ENCODE measurements at places on chromosomes 2 and 18.

- no peak for DNase-seq
These were observed 886.5 kb downstream of the CNTNAP5 start for GRCh38 chr2:124911560-124911959.

GRCh38 chr18:79241755-79242154, 154.0 kb upstream of the NFATC1 start:
- no peak for DNase-seq

- DNase-seq: no peak
These were observed 57.6 kb downstream of the DOCK10 start for GRCh38 chr2:224984637-224985036.

DNA sequence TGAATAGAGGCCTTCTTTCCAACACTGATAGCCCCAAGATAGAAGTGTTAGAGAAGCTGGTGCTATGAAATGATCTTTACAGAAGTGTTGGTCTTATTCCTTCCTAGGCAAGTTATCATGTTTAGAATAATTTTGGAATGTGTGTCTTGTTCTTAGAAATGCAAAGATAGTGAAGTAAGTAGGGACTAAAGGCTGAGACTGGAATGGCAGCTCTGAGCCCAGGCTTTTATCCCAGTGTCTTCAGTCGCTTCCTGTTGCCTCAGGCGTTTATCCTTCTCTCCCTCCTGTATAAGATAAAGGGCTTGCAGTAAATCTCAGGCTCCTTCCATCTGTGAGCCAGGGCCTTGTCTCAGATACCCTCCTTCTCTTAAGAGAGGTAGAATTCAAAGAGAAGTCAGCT, 218.1 kb downstream of the TPGS2 start:
- DNase-seq: no peak

GRCh38 chr2:42339191-42339912, 21.7 kb downstream of the COX7A2L start:
- DNase-seq: no peak

GRCh38 chr2:20509770-20510490, 63.1 kb downstream of the RHOB start:
- no peak for DNase-seq

GRCh38 chr2:131037398-131038257, 55.6 kb downstream of the FAM168B start:
- DNase-seq: no peak

- no peak for DNase-seq
These were observed 93.8 kb downstream of the MBD2 start for GRCh38 chr18:54130631-54131030.

GRCh38 chr2:45171136-45171501, 161.9 kb upstream of the SIX2 start:
- DNase-seq: no peak

- DNase-seq: no peak
These were observed 42.9 kb upstream of the ATG16L1 start for GRCh38 chr2:233208382-233209116.

DNA sequence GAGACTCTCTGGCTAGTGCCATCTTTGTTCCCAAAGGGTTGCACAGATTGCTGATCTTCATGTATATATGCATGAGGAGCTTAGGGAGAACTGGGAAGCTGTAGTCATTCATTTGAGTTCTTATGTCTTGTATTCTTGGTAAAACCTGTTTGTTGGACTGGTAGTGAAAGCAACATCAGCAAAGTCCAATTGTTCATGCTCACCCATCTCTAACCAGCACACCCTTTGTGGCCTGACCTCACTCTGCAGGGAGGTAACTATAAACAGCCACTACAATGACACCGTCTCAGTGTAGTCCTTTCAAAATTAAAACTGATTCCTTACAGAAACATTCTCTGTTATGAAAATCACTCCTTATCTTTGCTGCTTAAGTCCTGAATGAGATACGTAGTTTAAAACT, 13.9 kb upstream of the LMAN1 start:
- no peak for DNase-seq

DNA sequence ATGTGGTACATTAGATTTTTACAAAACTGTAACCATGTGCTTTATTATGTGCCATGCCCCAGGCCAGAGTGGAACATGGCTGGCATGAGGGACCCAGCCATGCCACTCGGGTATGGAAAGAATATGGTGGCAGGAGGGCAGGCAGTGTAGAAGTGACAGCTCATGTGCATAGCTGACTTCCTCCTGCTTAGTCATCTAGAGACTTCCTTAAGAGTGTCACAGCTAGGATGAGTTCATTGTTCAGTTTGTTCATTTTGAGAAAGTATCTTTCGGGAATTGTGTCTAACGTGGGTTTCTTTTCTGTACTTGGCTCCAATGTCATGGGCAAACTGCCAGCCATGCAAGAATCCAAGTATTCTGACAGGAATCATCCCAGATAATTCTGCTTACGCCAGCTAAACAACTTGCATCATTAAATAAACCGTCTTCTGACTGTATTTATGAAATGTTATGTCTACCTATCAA, 94.3 kb upstream of the ITGB6 start:
- no peak for DNase-seq

GRCh38 chr2:217286833-217287232, 427.0 kb upstream of the TNP1 start:
- no peak for DNase-seq

DNA sequence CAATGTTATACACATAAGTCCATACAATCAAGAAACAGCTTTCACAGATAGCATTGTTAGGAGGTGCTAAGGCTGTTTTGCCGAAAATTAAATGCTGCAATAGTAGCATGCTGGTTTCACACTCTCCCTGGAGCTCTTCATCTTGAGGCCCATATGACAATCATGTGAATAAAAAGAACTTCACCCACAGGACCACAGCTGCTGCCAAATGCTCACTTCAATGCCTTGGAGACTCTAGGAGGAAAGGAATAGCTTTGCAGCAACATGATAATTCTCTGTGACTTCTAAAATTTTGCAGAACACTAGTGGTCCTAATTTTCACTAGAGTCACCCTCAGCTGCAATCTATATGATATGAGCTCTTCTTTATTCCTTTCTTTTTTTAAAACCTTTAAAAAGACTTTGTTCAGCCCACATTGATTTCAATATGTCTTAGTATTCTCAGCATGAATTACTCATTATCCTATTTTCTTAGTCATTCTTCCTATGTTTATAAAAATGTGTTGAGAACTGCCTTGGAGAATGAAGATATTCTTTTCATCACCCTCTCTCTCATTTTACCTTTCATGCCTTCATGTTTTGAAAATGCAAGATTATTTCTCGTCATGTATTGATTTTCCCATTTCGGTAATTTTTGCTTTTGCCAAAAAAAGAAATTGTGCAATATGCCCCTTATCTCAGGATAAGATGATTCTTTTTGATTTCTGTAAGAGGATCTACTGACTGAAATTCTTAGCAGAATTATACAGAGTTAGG, 108.2 kb downstream of the PDE1A start:
- no peak for DNase-seq

GRCh38 chr18:59141294-59142068, 1.8 kb downstream of the SEC11C start:
- DNase-seq: no peak

GRCh38 chr2:120307482-120307881, 38.5 kb upstream of the INHBB start:
- no peak for DNase-seq

GRCh38 chr18:60585670-60586069, 213.1 kb upstream of the MC4R start:
- no peak for DNase-seq

DNA sequence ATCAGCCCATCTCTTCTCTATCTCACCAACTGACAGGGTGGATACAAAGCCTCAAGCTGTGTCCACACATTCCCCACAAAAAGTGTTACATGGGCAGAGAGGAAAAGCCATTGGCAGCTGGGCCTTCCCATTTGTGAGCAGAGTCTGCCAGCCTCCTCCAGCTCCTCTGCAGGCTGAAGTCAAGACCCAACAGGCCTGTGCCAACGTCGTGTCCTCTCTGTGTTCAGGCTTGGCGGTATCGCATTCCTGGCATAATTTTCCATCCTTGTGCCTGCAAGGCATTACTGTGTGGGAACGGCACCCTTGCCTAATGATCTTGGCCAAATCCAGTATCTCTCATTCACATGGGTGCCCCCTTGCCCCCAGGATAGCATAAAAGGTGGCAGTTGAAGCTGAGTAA, 41.5 kb upstream of the APCDD1 start:
- no peak for DNase-seq

GRCh38 chr18:67301592-67301991, 214.9 kb downstream of the DSEL start:
- DNase-seq: no peak

DNA sequence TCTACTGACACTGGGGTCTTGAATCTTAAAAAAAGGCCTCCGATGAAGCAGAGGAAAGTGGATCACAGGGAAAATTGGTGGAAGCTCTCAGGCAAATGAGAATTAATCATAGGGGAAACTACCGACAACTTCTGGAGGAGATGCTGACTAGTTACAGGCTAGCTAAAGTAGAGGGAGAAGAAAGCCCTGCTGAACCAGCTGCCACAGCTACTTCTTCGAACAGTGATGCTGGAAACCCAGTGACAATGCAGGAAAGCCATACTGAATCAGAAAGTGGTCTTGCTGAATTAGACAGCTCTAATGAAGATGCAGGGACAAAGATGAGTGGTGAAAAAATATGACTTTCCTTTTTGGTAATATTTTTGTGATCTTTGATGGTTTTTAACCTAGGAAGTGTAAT, 44.9 kb upstream of the SLC3A1 start:
- no peak for DNase-seq

- no peak for DNase-seq
These were observed 835.3 kb downstream of the EPHA4 start for GRCh38 chr2:220736778-220737177.

DNA sequence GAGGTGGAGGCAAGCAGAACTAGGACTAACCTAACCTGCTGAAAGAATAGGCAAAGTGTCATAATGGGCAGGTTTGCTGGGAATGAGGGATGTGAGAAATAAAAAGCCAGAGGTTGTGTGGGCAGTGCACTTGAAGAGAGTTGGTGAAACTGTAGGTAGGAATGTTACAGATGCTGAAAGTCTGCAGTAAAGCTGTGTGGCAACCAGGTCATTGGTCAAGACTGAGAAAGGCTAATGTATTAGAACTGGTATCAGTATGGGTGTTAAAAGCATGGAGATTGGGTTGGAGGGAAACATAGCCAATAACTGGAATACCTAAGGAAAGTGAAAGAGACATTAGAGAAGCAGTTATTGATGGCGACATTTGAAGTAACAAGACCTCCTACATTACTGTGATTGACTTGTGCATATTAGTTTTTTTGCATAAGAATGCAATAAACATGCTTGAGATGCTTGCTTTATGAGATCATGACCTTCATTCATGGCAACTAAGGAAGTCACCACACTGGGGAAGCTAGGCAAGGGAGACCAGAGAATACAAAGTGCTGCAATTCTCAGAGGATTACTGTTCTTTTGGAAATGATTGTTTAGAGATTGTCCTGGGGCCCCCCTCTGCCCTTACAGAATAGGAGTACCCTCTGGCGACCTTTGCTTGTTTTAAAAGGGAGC, 11.8 kb downstream of the GULP1 start:
- DNase-seq: no peak

DNA sequence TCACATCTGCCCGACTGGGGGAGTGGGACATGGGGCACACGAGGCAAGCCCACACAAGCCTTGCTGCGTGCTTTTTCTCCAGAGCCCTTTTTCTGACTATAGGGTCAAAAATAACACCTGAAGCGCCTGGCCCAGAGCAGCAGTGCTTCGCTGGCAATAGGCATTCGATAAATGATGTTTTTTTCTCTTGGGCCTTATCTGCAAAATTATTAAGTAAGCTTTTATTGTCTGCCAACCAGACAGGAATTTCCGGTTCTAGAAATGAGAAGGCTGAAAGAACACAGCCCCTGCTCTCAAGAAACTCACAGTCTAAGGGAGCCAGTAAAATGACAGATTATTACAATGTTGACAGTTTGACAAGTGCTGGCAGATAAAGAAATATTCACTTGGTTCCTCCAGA, 2.7 kb upstream of the TMBIM1 start:
- no peak for DNase-seq

DNA sequence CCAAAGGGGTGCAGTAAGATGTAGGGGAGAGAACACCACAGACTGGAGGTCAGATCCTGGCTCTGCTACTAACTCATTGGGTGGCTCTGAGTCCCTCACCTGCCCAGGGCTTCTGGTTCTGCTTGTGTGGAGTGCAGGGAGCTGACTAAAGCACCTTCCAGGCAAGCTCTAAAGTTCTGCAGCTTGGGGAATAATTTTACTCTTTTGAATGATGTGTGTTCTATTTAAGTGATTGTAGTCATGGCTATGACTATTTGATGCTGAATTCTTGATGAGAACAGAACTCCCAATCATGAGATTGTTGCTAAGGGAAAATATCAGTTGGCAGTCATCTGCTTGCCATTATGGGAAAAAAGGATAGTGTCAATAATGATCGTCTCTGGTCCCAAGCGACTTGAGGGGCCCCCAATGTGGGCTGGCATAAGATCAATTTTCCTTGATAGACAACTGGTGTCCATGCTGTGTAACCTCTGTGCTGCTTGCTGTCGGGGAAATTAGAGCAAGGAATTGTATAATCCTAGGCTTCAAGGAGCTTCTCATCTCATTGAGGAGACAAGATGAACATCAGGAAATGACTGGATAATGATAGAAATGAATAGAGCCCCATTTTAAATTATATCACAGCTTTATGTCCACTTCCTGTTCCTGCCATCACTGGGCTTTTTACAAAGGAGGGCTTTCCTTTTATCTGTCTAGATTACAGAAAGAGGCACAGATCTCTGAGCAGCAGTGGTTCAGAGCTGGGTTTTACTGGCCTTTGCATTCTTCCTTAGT, 131.7 kb downstream of the SLC4A3 start:
- DNase-seq: no peak

DNA sequence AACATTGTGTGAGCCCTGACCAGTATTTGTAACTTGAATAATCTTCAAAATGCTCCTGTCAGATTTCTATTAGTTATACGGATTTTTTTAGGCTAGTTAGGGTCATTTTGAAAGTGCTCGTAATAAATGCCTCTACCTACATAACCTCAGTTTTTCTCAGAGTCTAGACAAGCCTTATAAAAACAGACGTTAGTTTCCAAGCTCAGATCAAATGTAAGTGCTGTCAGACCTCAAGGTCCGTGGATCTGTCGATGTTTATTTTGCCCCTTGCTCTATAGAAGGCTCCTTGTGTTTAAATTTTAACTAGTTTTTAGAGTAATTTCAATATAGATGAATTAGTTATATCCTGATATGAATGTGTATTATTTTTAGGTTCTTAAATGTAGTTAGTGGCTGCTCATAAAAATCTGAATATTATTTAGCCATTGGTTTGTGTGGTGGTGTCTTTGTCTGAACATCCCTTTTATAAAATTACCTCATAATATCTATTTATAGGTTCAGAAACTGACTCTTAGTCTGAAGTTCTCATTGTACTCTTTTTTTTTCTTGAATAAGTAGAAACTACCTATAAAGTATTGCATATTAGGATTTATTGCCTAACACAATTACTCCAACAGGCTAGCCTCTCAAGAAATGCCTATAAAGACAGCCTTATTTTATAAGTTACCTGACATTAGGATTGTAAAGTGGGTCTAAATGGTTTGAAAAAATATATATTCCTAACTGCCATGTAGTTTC, 71.1 kb downstream of the MTA3 start:
- no peak for DNase-seq
